ENCODE measurements at places on chromosomes 5 and 9.

GRCh38 chr9:89706086-89706485 is 101.3 kb downstream of the GADD45G start:
- no peak for DNase-seq

GRCh38 chr5:64312491-64312890 is 146.8 kb downstream of the RNF180 start:
- no peak for DNase-seq

DNA sequence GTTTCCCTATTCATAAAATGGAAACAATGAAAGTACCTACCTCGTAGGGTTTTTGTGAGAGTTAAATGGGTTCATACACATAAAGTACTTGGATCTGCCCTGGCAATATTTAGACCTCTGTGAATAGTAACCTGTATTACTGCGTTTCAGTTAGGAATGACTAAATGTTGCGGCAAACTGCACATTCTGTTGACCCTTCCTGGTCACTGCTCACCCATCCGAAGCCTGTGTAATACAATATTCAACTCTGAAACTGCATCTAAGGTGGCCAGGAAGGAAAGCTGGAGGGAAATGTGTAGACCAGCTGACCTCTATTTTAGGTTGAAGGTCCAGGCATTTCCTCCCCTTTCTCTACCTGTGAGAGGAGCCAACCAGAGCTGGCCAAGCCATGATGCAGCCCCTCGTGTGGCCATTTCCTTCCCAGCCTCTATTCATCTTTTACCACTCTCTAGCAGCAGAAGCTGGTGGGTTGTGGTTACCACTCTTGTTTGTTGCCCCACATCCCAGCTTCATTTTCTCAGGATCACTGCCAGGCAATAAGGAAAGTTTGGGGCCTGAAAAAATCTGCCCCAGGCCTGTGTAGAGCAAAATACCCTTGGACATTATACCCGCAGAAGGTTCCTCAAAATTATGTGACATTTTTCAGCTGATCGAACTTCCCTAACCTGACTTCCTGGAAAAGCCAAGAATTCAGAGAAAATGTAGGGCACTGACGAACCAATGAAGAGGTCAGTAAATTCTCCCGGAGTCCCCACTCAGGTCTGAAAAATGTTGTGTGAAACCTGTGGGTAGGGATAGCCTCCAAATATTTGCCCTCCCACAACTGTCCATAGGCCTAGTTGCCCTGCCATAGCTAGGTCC is 20.5 kb upstream of the PDCD1LG2 start:
- no peak for DNase-seq

DNA sequence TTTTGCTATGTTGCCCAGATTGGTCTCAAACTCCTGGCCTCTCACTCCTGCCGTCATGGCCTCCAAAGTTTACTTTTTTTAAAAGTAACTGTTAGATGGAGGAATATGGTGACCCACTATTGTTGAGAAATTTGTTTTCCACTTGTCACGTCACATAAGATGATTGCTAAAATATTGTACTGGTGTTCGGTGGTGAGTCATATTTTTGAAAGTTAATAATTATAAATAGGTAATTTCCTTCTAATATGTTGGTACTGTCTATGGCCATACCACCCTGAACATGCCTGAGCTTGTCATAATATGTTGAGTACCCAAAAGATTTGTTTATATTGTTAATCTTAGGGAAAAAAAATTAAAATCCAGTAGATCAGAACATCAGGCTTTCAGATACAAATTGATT is 22.6 kb downstream of the RMI1 start:
- DNase-seq: no peak
